Subcutaneous preadipocyte (primary cell): ENCODE measurements at places on chromosomes 5 and 9. TPM values are rescaled to one million over a fixed set of nuclear protein-coding genes. Genes with fewer than 3 reads are reported as not detected.

The FAM200C gene
- 2.9 and 3.9 TPM in 2 replicates for total RNA-seq

The LCN10 gene
- total RNA-seq: under 0.01 TPM in 1 of 2 replicates, not detected in the other

The RGMB gene
- total RNA-seq: 34.9 and 49.7 TPM in 2 replicates

The RACK1 gene
- total RNA-seq: 4,244 and 5,733 TPM in 2 replicates

The KDM3B gene
- total RNA-seq: 36.0 and 49.7 TPM in 2 replicates

The MYO10 gene
- total RNA-seq: 1.1 and 4.5 TPM in 2 replicates

The CENPK gene
- total RNA-seq: 20.9 and 36.9 TPM in 2 replicates

The LMX1B gene
- total RNA-seq: under 0.01 TPM in 1 of 2 replicates, not detected in the other

The SPATA31A3 gene
- not detected in 2 replicates for total RNA-seq

The SEMA6A gene
- 0.20 and 0.37 TPM in 2 replicates for total RNA-seq

The MCIDAS gene
- not detected in 2 replicates for total RNA-seq

The ANKRD31 gene
- under 0.01 and 0.20 TPM in 2 replicates for total RNA-seq

The SPINK5 gene
- total RNA-seq: not detected in 2 replicates

The GRIA1 gene
- under 0.01 TPM in 1 of 2 replicates, not detected in the other for total RNA-seq

The PKD2L2 gene
- not detected in 2 replicates for total RNA-seq

The ST6GALNAC6 gene
- total RNA-seq: 41.8 and 44.1 TPM in 2 replicates
